Bronchial smooth muscle cell (primary cell): ENCODE measurements at places on chromosomes 5 and 9. TPM values are rescaled to one million over a fixed set of nuclear protein-coding genes. Genes with fewer than 3 reads are reported as not detected.

The EMB gene
- total RNA-seq, result 4.3 and 7.6 TPM in 2 replicates

The IFNK gene
- total RNA-seq, result not detected in 2 replicates

The CATSPER3 gene
- total RNA-seq, result 0.16 and 0.17 TPM in 2 replicates

The ANKRD34B gene
- total RNA-seq, result not detected in 2 replicates

The SLC34A1 gene
- total RNA-seq, result under 0.01 TPM in 1 of 2 replicates, not detected in the other

The VCAN gene
- total RNA-seq, result 388 and 432 TPM in 2 replicates

The GM2A gene
- total RNA-seq, result 26.5 and 35.0 TPM in 2 replicates

The TRUB2 gene
- 12.2 and 19.2 TPM in 2 replicates for total RNA-seq

The FOXD4L4 gene
- 0.17 and 0.32 TPM in 2 replicates for total RNA-seq

The TMOD1 gene
- 0.16 and 0.17 TPM in 2 replicates for total RNA-seq
